ENCODE measurements at places on chromosomes 2 and 18.

DNA sequence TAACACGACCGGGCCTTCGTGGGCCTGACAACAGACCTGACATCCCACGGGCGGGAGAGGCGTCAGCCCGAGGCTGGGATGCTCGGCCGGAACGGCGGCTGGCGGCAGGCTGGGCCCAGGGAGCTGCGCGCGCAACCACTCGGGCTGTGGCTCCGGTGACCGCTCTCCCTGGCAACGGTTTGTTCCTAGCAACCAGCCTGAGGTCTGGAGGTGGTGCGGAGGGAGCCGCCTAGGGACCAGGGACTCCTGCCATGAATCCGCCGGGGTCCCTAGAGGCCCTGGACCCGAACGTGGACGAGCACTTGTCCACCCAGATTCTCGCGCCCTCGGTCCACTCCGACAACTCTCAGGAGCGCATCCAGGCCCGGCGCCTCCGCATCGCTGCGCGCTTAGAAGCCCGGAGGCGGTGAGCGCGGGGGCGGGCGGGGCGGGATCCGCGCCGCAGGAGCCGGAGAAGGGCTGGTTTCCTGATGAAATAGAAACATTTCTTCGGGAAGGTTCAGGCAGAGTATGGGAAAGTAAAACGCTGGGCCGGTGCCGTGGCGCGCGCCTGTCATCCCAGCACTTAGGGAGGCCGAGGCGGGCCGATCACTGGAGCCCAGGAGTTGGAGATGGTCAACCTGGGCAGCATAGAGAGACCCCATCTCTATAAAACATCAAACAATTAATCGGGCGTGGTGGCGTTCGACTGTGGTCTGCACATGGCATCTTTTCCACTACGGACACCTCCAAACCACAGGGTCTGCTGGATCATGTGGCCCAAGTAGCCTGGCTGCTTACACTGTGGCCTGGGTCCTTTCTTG is at the start of gene DRC1:
Gene DRC1 (plus strand): TSS at position 182 of the 803 bp plus-strand sequence. CDS start 70 bp downstream, at position 252.
- peak; percentile 14 for DNase-seq

GRCh38 chr2:218482651-218483050 is 63.7 kb downstream of the VIL1 start:
- DNase-seq: no peak

DNA sequence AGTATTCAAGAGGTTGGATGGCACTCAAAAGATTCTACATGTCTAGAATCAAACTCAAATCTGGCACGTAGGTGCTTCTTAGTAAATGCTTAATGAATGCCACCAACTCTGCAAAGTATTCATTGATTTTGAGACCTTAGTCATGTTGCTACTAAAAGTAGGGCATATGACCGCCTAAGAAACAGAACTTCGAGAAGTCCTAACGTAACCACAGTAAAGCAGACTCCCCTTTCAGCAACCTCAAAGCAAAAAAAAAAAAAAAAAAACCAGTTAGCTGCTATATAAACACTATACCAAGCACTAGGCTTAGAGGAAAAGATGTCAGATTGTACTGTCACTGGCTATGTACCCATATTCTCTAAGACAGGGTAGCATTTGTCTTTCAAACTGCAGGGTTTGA is 33.9 kb downstream of the PTCD3 start:
- DNase-seq: no peak

- DNase-seq: no peak
Measured at GRCh38 chr2:36338827-36339145, 16.8 kb upstream of the CRIM1 start.

DNA sequence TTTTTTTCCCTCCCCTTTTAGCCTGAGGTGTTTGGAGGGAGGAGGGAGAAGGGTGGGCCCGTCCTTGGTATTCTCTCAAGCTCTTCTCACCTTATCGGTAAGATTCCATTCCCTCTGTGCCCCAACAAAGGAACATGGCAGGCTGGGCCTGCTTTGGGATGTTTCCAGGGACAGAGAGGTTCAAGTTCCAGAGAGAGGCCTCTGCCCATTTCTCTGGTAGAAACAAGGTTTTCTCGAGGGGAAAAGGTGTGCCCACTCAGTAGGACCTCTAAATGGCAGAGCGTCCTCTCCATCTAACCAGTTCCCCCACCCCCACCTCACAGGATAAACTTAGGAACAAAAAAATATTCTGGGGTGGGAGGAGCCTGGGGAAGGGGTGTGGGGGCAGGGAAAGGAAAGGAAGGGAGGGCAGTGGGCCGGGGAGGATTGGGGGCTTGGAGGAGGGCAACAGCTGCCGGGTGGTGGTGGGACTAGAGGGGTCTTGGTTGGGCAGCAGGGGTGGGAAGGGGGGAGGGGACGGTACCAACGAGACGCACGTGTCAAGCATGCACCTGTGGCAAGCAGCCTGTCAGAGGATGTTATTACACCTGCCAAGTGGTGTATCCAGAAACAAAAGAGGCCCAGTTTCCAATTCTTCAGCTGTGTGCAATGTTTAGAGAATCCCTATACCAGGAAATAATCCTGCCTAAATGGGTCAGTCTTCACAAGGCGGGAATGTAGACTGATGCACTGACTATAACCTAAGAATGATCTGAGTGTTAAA is 2.1 kb downstream of the PCBP1 start:
- DNase-seq: no peak

DNA sequence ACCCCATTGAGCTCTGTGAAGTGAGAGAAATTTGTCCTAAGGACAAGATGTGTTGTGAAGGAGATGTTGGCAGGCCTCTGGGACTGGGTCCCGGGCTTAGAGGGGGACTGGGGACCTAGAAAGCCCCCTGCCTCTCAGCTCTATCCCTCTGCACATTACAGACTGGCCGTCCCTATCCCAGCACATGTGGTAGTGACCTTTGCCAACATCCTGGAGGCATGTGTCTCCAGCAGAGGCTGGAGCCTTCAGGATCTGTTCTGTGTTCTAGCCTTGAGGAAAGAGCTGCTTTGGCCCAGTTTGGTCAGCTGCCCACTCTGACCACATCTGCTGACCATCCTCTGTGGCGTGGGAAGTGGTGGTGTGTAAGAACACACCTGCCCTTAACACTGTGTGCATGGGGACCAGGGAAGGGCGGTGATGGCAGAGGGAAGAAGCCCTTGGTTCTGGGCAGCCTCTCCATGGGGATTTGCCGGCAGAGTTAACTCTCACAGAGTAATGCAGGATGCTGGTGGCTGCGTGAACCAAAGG is 33.4 kb downstream of the NCK2 start:
- no peak for DNase-seq

DNA sequence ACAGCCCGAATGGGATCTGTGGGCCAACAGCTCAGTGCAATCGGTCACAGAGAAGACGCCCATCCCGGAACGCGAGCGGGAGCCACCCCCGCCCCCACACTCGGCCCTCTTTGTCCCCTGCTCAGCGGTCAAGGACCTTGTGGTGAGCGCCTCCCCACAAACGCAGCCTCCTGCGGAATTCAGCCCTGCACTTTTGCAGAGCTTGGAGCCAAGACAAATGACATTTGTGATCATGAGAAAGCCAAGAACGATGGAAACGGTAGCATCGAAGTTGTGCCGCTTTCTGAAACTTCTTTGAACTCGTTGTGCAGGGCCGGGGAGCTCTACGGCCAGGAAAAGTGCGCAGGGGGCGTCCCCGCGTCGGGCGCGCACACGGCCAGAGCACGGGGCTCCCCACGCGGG is 6.7 kb upstream of the SALL3 start:
- DNase-seq: no peak

DNA sequence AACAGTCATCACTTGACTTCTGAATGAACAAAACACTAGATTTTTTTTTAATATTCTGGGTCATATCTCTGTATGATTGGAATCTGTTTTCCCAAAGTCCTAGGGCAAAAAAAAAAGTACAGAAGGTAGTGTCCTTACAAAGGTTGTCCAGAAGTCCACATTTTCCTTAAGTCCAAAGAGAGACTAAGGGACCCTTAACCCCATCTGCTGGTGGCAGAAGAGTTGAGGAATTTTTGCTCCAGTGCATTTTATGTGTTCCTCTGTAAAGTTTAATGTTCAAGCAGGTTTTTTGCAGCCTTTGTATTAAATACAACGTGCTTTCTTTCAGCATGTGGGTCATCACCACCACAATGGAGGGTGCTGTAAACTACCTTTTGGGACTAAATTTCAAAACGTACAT is 215.9 kb downstream of the SP3 start:
- DNase-seq: no peak

- DNase-seq: no peak
Measured at GRCh38 chr2:218622606-218623365, 15.1 kb downstream of the PLCD4 start.

GRCh38 chr2:202815548-202816360 is 55.8 kb downstream of the ICA1L start:
- DNase-seq: no peak

GRCh38 chr2:128710729-128711128 is 392.1 kb upstream of the HS6ST1 start:
- peak; percentile 13 for DNase-seq

- DNase-seq: no peak
Measured at GRCh38 chr2:239099474-239099873, 251.6 kb downstream of the TWIST2 start.

DNA sequence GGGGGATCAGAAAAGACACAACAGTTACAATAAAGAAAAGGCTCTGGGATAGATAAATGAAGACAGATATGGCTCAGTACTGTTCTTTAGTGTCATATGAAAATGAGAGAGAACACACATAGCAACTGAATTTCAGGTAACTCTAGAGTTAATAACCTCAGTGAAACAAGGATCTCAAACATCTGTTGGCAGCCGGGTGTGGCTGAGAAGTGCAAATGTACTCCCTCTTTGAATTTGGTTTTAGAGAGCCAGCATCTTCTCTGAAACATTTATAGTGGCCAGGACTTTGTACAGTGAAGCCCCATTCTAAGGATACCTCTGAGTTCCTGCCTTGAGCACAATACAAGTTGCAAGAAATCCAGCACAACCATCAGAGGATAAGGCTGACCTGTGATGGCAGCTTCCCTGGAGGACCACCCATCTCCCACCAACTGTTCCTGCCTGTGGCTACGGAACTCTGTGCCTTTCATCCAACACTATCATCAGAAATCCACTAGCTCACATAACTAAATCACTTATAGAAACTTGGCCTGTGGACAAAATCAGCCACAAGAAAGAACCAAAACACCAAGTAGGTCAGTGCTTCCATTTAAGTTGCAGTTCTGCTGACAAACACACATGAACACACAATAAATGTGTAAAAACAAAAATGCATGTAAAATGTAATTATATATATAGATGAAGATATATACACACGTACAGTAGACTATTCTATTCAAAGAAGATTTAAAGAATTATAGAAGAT is 37.3 kb upstream of the PEX13 start:
- DNase-seq: no peak

DNA sequence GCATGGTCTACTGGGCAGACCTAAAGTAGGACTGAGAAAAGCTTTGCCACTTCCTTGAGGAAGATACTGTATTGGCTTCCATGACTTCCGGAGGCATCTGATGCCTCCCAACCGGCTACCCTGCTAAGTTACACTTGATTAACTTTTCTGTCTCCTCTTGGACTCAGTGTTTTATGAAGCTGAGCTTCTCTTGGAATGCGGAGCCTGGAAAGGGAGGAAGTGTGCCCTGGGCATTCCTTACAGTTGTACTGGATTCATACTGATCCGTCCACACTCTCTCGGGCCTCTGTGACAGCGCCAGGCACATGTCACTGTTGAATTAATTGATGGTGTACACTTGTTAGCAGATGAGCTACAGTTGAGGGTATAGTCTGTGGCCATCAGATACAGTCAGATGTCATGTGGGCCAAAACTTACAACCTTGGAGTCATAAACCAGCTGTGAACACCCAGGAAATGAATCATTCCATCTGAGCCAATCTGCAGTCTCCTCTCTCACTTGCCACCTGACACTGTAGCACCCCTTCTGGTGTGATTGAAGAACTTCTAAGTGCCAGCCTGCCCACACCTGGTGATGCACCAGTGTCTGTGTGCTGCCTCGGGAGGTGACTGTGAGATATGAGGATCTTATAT is 122.5 kb downstream of the FHOD3 start:
- no peak for DNase-seq

DNA sequence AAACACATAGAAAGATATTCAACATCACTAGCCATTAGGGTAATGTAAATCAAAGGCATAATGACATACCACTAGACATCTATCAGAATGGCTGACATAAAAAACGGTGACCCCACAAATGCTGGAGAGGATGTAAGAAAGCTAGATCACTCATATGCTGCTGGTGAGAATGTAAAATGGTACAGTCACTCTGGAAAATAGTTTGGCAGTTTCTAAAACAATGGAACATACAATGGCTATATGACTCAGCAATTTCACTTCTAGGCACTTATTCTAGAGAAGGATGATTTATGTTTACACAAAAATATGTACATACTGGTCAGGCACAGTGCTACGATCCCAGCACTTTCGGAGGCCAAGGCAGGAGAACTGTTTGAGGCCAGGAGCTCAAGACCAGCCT is 87.3 kb downstream of the COLEC12 start:
- no peak for DNase-seq

DNA sequence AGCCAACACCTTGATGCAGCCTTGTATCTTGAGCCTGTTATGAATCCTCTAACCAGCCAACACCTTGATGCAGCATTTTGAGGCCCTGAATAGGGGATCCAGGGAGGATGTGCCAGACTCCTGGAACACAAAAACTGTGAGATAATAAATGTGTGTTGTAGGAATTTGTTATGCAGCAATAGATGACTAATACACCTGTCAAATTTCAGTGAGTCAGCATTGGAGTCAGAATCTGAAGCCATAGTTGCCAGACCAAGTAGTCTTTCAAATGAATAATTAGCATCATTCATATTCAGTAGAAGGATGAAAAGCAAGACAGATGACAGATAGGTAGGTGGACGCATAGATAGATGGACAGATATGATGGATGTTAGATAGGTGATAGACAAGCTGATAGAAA is 942.5 kb upstream of the SLC39A10 start:
- DNase-seq: no peak

DNA sequence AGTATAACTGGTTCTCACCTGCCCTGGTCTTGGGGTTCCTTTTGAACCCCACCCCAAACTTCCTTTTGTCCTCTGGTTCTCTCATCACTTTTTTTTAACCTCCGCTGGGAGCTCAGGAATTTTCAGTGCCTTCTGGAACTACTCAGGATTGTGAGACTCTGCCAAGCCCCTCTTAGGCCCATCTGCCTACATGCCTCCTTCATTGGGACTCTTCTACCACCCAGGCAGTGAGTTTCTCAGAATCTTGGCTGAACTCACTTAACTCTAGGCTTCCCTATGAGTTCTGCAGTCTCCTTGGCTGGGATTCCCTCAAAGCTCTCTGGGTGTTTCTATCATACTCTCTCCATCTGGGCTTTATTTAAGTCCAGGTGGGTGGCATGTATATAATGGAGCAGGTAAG is 86.3 kb downstream of the MDH1 start:
- no peak for DNase-seq
